CD4-positive, CD25-positive, alpha-beta regulatory T cell (primary cell): ENCODE measurements at places on chromosomes 5 and 9. TPM values are rescaled to one million over a fixed set of nuclear protein-coding genes. Genes with fewer than 3 reads are reported as not detected.
A peak's percentile ranks its signal among the peaks of the same experiment; 100 is the strongest.

DNA sequence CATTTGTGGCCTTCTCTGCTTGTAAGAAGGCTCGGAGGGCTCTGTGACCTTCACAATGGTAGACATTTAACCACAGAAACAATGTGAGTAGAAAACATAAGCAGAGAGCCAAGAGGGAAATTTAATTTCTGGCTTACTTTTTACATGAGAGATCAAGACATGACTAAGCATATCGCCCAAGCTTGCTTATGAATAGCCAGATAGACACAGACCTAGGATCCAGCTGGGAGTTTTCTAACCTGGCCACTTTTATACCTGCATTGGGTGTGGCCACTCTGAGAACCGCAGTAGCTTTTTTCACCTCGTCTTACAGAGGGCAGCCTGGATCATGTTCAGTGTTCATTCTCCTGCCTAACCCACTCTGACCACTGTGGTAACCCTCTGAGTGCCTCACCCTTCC is 244.9 kb upstream of the KCNN2 start:
- H3K4me3 ChIP-seq = no peak overlapping the region
- no peaks in the 10 kb centered on the region for H3K4me1 ChIP-seq
- H3K27me3 ChIP-seq = no peaks in the 10 kb centered on the region

DNA sequence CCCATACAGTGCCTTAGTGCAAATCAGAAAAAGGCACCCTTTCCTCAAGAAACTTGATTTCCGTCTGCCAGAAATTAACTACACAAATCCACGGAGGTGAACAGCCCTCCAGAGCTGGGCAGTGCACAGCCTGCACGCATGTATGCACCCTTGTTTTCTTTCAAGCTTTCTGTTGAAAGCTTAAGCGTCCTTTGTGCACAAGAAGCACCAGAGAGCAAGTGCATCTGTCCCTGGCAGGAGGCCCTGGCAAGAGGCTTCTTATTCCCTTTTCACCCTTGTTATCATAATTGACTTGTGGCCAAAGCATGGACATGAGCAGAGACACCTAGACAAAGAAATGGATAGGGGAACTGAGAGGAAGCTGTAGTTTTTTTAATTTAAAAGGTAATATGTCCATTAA is 47.4 kb upstream of the ATG10 start:
- no peaks in the 10 kb centered on the region for H3K36me3 ChIP-seq
- no peak overlapping the region for H3K4me3 ChIP-seq
- H3K27ac ChIP-seq = no peak overlapping the region
- no peak for DNase-seq
- H3K27me3 ChIP-seq = peaks cover 5% of the 10 kb centered on the region

DNA sequence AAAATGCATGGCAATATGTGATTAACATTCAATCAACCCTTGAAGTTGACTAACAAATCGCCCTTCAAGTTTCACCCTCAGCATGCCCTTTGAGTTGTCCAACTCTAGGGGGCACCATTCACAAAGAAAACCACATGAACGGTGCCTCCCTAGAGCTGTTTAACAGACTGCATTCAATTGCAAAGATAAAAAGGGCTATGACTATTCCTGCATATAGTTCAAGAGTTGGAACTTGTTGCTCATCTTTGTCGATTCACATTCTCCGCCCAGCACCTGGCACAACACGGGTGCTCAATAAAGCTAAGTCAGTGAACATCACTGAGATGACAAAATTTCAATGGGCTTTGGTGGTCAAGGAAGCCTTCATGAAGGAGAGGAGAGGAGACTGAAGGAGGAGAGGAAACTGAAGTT is 69.6 kb upstream of the SLC30A5 start:
- DNase-seq = peak; percentile 61
- no peaks in the 10 kb centered on the region for H3K36me3 ChIP-seq
- H3K4me3 ChIP-seq = no peak overlapping the region
- H3K27ac ChIP-seq = no peak overlapping the region

Gene SH3TC2
- total RNA-seq = 0.69 TPM

DNA sequence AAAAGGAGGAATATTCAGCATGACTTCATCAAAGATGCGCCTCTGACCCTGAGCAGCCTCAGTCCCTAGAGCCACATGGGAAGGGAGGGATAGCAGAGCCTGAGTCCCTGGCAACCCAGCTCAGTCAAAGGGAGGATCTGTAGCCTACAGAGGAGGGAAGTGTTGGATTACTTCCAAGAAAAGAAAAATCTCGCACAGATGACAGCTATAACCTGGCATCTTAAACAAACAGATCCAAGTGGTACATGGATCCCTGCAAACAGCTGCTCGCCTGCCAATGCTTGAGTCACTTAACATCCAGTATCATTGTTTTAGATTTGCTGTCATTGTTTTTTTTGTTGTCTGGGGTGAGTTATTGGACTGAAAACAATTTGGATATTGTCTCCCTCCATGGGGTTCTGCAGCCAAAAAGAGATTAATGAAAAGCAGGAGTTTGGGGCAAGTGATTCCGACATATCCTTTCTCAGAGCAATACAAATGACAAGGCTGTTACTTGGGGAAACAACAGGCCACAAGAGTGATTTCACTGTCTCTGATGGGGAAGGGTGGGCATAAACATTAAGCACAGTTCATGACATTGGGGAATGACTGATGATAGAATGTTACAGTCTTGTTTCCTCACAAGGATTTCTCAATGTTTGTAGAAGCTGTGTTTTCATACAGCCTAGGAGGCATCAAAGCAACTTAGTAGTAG is 153.5 kb upstream of the KIF2A start:
- no peaks in the 10 kb centered on the region for H3K4me1 ChIP-seq
- H3K4me3 ChIP-seq = no peak overlapping the region
- H3K36me3 ChIP-seq = no peaks in the 10 kb centered on the region

Gene C9orf50
- total RNA-seq = not detected

GRCh38 chr5:93141969-93142368 is 439.1 kb downstream of the NR2F1-AS1 start:
- H3K27ac ChIP-seq = no peak overlapping the region
- H3K4me1 ChIP-seq = no peaks in the 10 kb centered on the region
- H3K4me3 ChIP-seq = no peak overlapping the region
- H3K27me3 ChIP-seq = no peaks in the 10 kb centered on the region
- no peak for DNase-seq
- H3K36me3 ChIP-seq = no peaks in the 10 kb centered on the region

Gene FBXW5
- 96.9 TPM for total RNA-seq

GRCh38 chr5:62790348-62790747 is 211.7 kb downstream of the LRRC70 start:
- no peaks in the 10 kb centered on the region for H3K36me3 ChIP-seq
- no peak overlapping the region for H3K27ac ChIP-seq
- no peak overlapping the region for H3K4me3 ChIP-seq
- no peaks in the 10 kb centered on the region for H3K4me1 ChIP-seq
- H3K27me3 ChIP-seq = peaks cover 4% of the 10 kb centered on the region

Gene ADRA1B
- not detected for total RNA-seq

- H3K36me3 ChIP-seq = no peaks in the 10 kb centered on the region
- H3K27ac ChIP-seq = no peak overlapping the region
- DNase-seq = no peak
- no peaks in the 10 kb centered on the region for H3K27me3 ChIP-seq
- H3K4me1 ChIP-seq = no peaks in the 10 kb centered on the region
- no peak overlapping the region for H3K4me3 ChIP-seq
Observed at GRCh38 chr9:31824860-31825259, 559.6 kb upstream of the ACO1 start.

GRCh38 chr5:177410575-177410974 is 1.2 kb upstream of the F12 start:
- no peaks in the 10 kb centered on the region for H3K36me3 ChIP-seq
- H3K4me1 ChIP-seq = peaks cover 16% of the 10 kb centered on the region
- H3K4me3 ChIP-seq = no peak overlapping the region

Gene CCDC171
- total RNA-seq = 1.1 TPM

DNA sequence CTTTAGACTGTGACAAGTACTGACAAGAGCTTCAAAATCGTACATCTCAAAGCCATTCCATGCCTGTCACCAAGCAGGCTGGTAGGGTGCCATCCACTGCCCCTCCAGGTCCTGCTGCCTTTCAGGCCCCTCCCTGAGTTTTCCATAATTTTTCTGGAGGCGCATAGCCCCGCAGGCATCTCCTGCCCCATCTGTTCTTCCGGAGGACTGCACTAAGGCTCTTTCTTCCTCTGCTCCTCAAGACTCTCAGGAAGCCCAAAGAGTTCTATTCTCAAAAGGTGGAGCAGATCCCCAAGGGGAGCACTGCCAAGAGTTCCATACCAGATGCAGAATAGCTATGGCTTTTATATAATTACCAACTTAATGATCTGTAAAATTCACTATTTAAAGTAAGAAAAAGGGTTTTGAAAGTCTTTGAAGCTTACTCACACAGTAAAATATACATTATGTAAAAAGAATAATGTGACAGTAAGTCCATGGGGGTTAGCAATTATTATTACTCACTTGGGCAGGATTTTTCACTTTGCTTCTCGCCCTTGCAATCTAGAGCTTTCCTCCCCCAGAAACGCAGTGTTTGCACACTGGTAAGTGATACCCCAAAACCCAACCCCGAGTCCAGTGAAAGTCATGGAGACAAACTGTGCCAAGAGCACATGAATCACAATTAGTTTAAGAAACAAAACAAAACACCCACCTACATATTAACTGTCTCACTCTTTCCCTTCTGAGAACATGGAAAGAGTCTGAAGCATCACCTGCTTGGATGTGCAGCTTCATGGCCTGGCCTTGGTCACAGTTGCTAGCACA is 114.1 kb upstream of the DAPK1 start:
- no peaks in the 10 kb centered on the region for H3K4me1 ChIP-seq
- no peak for DNase-seq
- H3K27ac ChIP-seq = no peak overlapping the region
- H3K27me3 ChIP-seq = no peaks in the 10 kb centered on the region

DNA sequence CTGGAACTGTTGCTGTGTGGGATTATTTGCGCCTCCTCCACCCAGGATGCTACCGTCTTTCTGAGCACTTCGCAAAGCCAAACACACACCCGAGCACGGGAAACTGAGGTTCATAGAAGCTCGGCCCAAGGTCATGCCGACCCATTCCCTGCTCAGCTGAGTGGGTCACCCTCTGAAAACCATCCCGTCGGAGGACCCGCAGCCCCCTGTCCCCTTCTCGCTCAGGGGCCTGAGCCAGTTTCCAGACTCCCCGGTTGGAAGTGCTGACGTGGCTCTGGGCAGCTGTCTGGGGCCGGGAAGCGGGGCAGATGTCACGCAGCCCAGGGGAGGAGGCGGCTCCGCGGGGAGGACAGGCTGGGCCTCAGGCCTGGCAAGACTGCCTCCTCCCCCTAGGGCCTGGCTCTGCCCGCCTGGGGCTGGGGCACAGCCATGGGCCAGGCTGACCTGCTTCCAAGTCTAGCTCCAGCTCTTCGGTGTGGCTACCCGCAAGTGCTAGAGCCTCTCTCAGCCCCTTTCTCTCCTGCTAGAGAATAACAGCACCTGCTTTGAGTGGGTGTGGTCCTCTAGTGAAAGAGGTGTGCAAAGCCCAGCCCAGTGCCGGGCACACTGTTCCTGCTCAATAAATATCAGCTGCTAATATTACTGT is 9.9 kb upstream of the CXXC5 start:
- no peaks in the 10 kb centered on the region for H3K27me3 ChIP-seq
- H3K4me3 ChIP-seq = no peak overlapping the region
- H3K27ac ChIP-seq = peak overlapping the region; percentile 63
- H3K36me3 ChIP-seq = no peaks in the 10 kb centered on the region
- DNase-seq = no peak

GRCh38 chr5:21646469-21646868 is 1206.7 kb downstream of the CDH12 start:
- H3K4me3 ChIP-seq = no peak overlapping the region
- DNase-seq = no peak
- H3K4me1 ChIP-seq = no peaks in the 10 kb centered on the region

GRCh38 chr9:113566016-113566711 is 102.6 kb downstream of the RGS3 start:
- no peak for DNase-seq
- H3K4me1 ChIP-seq = no peaks in the 10 kb centered on the region
- H3K4me3 ChIP-seq = no peak overlapping the region
- H3K27ac ChIP-seq = no peak overlapping the region
- no peaks in the 10 kb centered on the region for H3K27me3 ChIP-seq
- H3K36me3 ChIP-seq = no peaks in the 10 kb centered on the region

Gene ANKRD31
- 0.52 TPM for total RNA-seq

GRCh38 chr5:62547945-62548630 is 30.5 kb upstream of the LRRC70 start:
- no peaks in the 10 kb centered on the region for H3K27me3 ChIP-seq
- H3K4me1 ChIP-seq = no peaks in the 10 kb centered on the region
- peaks cover 2% of the 10 kb centered on the region for H3K36me3 ChIP-seq
- H3K4me3 ChIP-seq = no peak overlapping the region

- no peak overlapping the region for H3K27ac ChIP-seq
- H3K4me1 ChIP-seq = no peaks in the 10 kb centered on the region
- H3K4me3 ChIP-seq = no peak overlapping the region
- H3K36me3 ChIP-seq = no peaks in the 10 kb centered on the region
Observed at GRCh38 chr5:3225201-3225960, 370.3 kb upstream of the IRX1 start.

GRCh38 chr9:34929506-34930102 is 28.5 kb upstream of the PHF24 start:
- DNase-seq = peak; percentile 40
- H3K36me3 ChIP-seq = no peaks in the 10 kb centered on the region
- no peak overlapping the region for H3K4me3 ChIP-seq
- H3K4me1 ChIP-seq = no peaks in the 10 kb centered on the region

- H3K27me3 ChIP-seq = no peaks in the 10 kb centered on the region
- H3K4me1 ChIP-seq = no peaks in the 10 kb centered on the region
- no peak overlapping the region for H3K4me3 ChIP-seq
- DNase-seq = no peak
Observed at GRCh38 chr9:114210691-114211276, 55.4 kb downstream of the COL27A1 start.

Gene GPX3
- total RNA-seq = 1.2 TPM

DNA sequence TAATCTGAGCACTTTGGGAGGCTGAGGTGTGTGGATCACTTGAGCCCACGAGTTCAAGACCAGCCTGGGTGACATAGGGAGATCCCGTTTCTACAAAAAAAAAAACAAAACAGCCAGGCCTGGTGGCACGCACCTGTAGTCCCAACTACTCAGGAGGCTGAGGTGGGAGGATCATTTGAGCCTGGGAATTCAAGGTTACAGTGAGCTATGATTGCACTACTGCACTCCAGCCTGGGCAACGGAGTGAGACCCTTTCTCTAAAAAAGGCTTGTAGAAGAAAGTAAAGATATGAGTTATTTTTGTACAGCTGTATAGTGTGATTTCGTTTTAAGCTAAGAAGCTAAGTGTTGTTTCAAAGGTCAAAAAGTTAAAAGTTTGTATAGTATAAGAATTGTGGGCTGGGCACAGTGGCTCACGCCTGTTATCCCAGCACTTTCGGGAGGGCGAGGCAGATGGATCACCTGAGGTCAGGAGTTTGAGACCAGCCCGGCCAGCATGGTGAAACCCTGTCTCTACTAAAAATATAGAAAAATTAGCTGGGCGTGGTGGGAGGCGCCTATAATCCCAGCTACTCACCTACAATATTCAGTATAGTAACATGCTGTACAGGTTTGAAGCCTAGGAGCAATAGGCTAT is 18.8 kb downstream of the UBE2R2 start:
- H3K36me3 ChIP-seq = no peaks in the 10 kb centered on the region
- DNase-seq = no peak
- H3K27me3 ChIP-seq = no peaks in the 10 kb centered on the region
- no peak overlapping the region for H3K27ac ChIP-seq
- peaks cover 6% of the 10 kb centered on the region for H3K4me1 ChIP-seq
- H3K4me3 ChIP-seq = no peak overlapping the region
